Neural progenitor cell (in vitro differentiated cells): ENCODE measurements at places on chromosomes 16 and 17.
A peak's percentile ranks its signal among the peaks of the same experiment; 100 is the strongest.

DNA sequence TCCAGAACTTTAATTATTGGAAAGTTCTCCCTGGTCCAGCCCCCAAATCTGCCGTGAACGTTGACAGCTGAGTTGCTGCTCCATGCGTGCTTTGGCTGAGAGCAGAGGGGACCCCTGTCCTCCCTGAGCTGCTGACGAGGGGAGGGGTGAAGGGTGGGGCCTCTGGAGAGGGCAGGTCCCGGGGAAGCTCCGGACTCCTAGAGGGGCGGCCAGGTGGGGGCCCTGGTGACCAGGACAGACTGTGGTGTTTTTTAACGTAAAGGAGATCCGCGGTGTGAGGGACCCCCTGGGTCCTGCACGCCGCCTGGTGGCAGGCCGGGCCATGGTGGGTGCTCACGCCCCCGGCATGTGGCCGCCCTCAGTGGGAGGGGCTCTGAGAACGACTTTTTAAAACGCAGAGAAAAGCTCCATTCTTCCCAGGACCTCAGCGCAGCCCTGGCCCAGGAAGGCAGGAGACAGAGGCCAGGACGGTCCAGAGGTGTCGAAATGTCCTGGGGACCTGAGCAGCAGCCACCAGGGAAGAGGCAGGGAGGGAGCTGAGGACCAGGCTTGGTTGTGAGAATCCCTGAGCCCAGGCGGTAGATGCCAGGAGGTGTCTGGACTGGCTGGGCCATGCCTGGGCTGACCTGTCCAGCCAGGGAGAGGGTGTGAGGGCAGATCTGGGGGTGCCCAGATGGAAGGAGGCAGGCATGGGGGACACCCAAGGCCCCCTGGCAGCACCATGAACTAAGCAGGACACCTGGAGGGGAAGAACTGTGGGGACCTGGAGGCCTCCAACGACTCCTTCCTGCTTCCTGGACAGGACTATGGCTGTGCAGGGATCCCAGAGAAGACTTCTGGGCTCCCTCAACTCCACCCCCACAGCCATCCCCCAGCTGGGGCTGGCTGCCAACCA lies at the start of gene MC1R:
Gene MC1R (plus strand): TSS at position 410 of the 895 bp plus-strand sequence. CDS start 397 bp downstream, at position 807.
- H3K4me1 ChIP-seq, result peaks cover 35% of the 10 kb centered on the region
- H3K27ac ChIP-seq, result no peak within 1 kb of the TSS
- peak; percentile 62 for DNase-seq
- H3K27me3 ChIP-seq, result peaks cover 18% of the 10 kb centered on the region

- no peak overlapping the region for H3K27ac ChIP-seq
- H3K27me3 ChIP-seq, result no peaks in the 10 kb centered on the region
- no peaks in the 10 kb centered on the region for H3K4me1 ChIP-seq
- no peak overlapping the region for H3K4me3 ChIP-seq
These were observed 32.0 kb upstream of the ABCA5 start for GRCh38 chr17:69358688-69359596.

- no peaks in the 10 kb centered on the region for H3K36me3 ChIP-seq
- H3K27me3 ChIP-seq, result peaks cover 18% of the 10 kb centered on the region
- H3K4me3 ChIP-seq, result no peak overlapping the region
- no peak for DNase-seq
These were observed 13.5 kb upstream of the CBX4 start for GRCh38 chr17:79852748-79853147.

- H3K36me3 ChIP-seq, result no peaks in the 10 kb centered on the region
- DNase-seq, result no peak
- H3K27ac ChIP-seq, result no peak overlapping the region
- H3K4me3 ChIP-seq, result no peak overlapping the region
These were observed 1.4 kb upstream of the SPNS2 start for GRCh38 chr17:4497101-4497824.

- no peaks in the 10 kb centered on the region for H3K36me3 ChIP-seq
- H3K4me1 ChIP-seq, result no peaks in the 10 kb centered on the region
- DNase-seq, result no peak
- no peak overlapping the region for H3K4me3 ChIP-seq
- H3K27ac ChIP-seq, result no peak overlapping the region
These were observed 183.5 kb upstream of the ANKFN1 start for GRCh38 chr17:55969562-55970324.

DNA sequence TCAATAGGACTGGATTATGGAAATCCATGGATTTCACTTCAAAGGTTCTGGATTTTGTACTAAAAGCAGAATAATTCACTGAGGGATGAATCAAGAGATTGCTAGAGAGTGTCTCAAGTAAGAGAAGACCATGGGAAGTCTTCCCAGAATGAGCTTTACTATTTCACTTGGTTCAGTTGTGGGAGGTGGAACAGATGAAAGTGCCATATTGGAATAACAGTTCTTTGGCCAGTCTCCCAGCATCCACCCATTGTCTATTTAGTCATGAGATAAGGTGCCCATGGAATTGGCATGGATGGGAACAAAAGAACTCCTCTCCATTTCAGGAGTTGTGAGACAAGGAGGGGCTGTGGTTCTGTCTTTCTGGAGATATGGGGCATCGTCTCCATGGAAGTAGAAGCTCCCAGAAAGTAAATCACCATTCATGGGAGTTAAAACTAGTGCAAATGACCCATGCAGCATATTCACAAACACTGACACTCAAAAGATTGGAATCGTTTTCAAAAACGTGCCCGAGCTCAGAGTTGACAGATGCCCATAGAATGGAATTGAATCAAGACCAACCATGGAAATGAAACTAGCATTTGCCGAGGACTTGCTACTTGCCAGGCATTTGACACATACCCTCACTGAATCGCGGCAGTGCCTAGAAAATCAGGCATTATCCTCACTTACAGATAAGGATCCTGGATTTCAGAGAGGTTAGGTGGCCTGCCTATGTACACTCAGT lies 36.2 kb upstream of the CLEC3A start:
- H3K27ac ChIP-seq, result no peak overlapping the region
- peaks cover 14% of the 10 kb centered on the region for H3K4me1 ChIP-seq
- DNase-seq, result no peak
- no peaks in the 10 kb centered on the region for H3K36me3 ChIP-seq
- H3K27me3 ChIP-seq, result no peaks in the 10 kb centered on the region

DNA sequence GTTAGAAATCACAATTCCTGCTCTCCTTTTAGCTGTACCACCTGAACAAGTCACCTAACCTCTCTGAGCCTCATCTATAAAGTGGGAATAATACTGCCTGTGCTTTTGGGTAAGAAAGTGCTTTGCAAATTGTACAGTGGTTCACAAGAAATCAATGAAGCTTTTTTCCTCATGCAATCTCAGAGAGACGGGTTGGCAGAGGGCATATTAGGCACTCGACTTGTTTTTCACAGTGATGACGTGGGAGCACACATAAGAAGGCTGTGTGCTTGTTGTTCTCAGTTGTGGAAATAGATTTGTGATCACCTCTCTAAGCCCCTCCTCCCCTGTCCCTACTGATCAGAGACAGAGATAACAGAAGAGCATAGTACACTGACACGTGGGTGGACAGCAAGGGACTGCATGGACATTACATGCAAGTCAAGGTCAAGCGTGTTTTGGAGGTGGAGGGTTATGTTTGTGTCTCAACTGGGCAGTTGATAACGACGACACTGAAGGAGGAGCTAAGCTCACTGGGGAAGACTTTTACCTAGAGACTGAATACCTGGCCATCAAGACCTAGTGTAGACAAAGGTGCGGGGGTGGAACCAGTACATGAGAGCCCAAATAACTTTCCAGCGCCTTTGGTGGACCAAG lies 1.7 kb upstream of the GPT2 start:
- H3K36me3 ChIP-seq, result no peaks in the 10 kb centered on the region
- H3K27me3 ChIP-seq, result peaks cover 15% of the 10 kb centered on the region
- no peak overlapping the region for H3K4me3 ChIP-seq
- no peak overlapping the region for H3K27ac ChIP-seq
- peaks cover 21% of the 10 kb centered on the region for H3K4me1 ChIP-seq
- no peak for DNase-seq

- H3K27ac ChIP-seq, result no peak overlapping the region
- H3K36me3 ChIP-seq, result no peaks in the 10 kb centered on the region
- no peak for DNase-seq
- no peaks in the 10 kb centered on the region for H3K4me1 ChIP-seq
- no peaks in the 10 kb centered on the region for H3K27me3 ChIP-seq
These were observed 27.7 kb downstream of the SPACA3 start for GRCh38 chr17:33019161-33019890.

DNA sequence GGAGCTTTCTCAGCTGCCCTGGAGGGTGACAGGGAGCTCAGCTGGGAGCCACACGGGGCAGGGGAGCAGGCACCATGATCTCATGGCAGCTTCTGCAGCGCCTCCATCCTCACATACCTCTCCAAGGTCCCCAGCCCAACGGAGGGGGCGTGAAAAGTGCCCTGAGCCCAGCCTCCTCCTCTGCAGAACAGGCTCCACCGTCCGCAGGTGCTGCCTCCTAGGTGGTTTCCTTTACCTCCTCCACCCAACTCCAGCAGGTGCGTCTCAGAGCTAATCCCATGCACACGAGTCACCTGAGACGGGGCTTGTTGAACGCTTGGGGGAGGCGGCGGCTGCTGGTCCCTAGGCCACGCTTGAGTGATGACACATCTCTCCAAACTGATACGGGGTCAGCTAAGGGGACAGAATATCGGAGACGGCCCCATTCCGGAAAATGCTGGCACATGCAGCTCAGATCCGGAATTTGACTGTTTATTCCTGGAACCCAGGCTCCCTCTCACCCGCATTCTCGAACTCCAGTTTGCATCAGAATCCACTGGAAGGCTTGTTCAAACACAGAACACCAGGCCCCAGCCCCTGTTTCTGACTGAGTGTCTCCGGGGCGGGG lies 387 bp upstream of the SLC38A8 start:
- H3K4me3 ChIP-seq, result no peak overlapping the region
- H3K27me3 ChIP-seq, result no peaks in the 10 kb centered on the region
- peaks cover 56% of the 10 kb centered on the region for H3K4me1 ChIP-seq
- DNase-seq, result peak; percentile 28

- H3K27me3 ChIP-seq, result no peaks in the 10 kb centered on the region
- no peaks in the 10 kb centered on the region for H3K36me3 ChIP-seq
- no peak overlapping the region for H3K27ac ChIP-seq
These were observed 13.0 kb downstream of the CDH13 start for GRCh38 chr16:82639666-82640336.

DNA sequence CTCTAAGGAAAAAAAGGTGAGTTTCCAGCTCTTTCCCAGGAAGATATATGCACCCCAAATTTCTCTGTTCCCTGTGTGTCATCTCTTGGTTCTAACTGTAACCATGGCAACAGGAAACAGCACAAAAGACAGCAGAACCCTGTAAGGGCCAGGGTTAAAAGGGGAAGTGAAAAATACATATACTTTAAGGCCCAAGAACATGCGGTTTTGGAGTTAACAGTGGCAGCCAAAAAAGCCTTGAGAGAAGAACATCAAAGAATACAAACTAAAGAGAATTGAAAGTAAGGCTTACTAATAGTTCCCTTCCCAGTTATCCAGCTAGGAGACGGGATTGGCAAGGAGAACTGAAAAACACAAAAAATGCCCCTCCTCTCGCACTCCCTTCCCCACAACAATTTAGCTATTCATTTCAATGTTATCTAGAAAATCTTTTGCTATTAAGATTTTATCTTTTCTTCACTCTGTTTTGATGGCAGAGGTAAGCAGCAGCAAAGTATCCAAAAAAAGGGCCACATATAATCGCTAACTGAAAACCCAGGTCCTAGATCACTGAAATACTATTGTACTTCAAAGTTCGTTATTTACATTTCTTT lies 1.5 kb downstream of the SPOP start:
- no peaks in the 10 kb centered on the region for H3K27me3 ChIP-seq
- DNase-seq, result peak; percentile 60
- peak overlapping the region; percentile 74 for H3K27ac ChIP-seq

GRCh38 chr17:8138374-8138671 lies 13.9 kb downstream of the PER1 start:
- H3K36me3 ChIP-seq, result no peaks in the 10 kb centered on the region
- no peak for DNase-seq
- peak overlapping the region; percentile 79 for H3K4me3 ChIP-seq
- peaks cover 10% of the 10 kb centered on the region for H3K4me1 ChIP-seq
- H3K27me3 ChIP-seq, result peaks cover 16% of the 10 kb centered on the region
- H3K27ac ChIP-seq, result no peak overlapping the region

- no peaks in the 10 kb centered on the region for H3K27me3 ChIP-seq
- H3K27ac ChIP-seq, result no peak overlapping the region
- no peak for DNase-seq
- no peaks in the 10 kb centered on the region for H3K4me1 ChIP-seq
- H3K4me3 ChIP-seq, result no peak overlapping the region
These were observed 17.8 kb upstream of the TBKBP1 start for GRCh38 chr17:47676199-47676472.

- H3K36me3 ChIP-seq, result no peaks in the 10 kb centered on the region
- H3K4me1 ChIP-seq, result no peaks in the 10 kb centered on the region
- peak overlapping the region; percentile 89 for H3K4me3 ChIP-seq
- peak; percentile 64 for DNase-seq
These were observed 474 bp downstream of the CLN3 start for GRCh38 chr16:28491230-28491969.

- H3K27ac ChIP-seq, result peak overlapping the region; percentile 70
- peak; percentile 26 for DNase-seq
- no peaks in the 10 kb centered on the region for H3K36me3 ChIP-seq
- H3K4me3 ChIP-seq, result no peak overlapping the region
- H3K27me3 ChIP-seq, result no peaks in the 10 kb centered on the region
These were observed 20.5 kb downstream of the TMEM94 start for GRCh38 chr17:75476752-75477489.

DNA sequence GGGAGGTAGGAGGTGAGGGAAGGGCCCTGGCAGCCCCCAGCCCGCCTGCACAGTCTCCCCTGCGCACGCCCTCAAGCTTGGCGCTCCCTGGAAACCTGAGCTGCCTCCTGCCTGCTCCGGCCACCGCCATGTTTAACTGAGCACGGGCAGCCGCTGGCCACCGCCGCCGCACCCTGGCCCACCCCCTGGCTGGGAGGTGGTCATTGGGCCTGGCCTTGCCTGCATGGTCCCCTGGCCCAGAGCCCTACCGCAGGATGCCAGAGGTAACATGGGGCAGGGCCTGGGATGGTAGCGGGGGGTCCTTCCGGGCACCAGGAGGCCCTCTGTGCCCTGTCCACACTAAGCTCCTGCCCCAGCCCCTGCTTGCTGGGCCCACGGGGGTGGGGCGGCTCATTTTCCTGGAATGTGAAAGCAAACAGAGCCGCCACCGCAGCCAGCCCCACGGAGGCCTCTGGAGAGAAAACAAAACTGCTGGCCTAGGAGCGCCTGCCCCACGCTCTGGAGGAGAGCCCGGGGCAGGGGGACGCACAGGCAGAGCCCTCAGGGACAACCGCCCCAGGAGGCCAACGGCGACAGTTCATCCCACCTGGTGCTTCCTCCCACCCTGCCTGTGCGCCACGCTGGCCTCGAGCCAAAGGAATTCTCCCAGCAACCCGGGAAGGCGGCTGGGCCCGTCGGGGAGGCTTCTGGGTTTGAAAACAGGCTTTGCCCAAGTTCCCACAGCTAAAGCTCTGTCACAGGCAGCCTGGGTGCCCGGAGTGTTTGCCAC lies 8.9 kb downstream of the NHERF2 start:
- no peaks in the 10 kb centered on the region for H3K27me3 ChIP-seq
- peak overlapping the region; percentile 72 for H3K27ac ChIP-seq
- DNase-seq, result peak; percentile 47

GRCh38 chr17:66438101-66438500 lies 135.7 kb downstream of the PRKCA start:
- DNase-seq, result no peak
- H3K36me3 ChIP-seq, result no peaks in the 10 kb centered on the region
- H3K4me3 ChIP-seq, result no peak overlapping the region
- H3K4me1 ChIP-seq, result no peaks in the 10 kb centered on the region
- no peaks in the 10 kb centered on the region for H3K27me3 ChIP-seq

- no peaks in the 10 kb centered on the region for H3K36me3 ChIP-seq
- no peak overlapping the region for H3K27ac ChIP-seq
- no peak overlapping the region for H3K4me3 ChIP-seq
- H3K27me3 ChIP-seq, result no peaks in the 10 kb centered on the region
These were observed 107.4 kb upstream of the CRHR1 start for GRCh38 chr17:45676695-45677094.
